ENCODE measurements at places on chromosomes 13 and 19.
A peak's percentile ranks its signal among the peaks of the same experiment; 100 is the strongest.

DNA sequence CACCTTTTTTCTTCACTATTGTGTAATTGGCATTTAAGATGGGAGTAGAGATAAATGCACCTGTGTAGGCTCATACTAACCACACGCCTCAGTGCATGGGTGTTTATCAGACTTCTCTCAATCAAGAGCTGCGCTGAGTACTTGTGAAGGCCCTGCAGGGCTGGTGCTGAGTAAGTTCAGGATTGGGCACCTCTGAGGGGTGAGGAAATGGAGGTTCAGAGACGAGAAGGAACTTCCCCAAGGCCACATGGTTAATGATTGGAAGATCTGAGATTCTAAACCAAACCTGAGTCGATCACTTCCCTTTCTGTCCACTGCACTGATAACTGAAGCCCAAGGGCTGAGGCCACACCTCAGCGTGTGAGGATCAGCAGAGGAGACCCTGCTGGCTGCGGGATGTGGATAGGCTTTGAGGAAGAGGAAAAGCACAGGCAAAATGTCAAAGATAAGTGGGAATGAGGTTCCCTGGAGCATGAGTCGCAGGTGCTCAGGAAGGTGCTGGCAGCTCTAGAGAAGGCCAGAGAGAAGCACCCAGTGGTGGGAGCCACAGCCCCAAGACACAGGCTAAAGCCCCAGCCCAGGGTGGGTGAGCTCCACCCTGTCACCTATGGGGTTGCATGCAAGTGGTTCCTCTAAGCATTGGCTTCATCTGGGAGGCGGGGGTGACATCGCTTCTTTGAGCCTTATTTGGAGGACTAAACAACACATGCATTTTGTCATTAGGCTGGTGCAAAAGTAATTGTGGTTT lies 32.3 kb upstream of the GJB6 start:
- DNase-seq, result no peak

DNA sequence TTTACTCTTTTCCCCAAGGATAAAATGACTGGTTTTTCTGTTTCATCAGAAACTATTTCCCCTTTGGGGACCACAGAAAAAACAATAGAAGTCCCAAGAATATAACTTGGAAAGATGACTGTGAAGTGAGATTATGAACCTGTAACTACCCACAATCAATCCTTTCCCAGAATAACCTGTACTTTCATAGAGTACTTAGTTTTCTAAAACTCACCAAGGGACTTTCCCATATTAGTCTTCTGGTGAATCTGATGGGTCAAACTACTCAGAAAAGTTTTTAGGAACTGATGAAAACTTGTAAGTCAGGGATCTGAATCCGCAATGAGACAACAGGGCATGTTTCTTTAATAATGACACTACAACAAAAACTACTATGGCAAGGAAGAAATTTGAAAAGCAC lies 62.6 kb downstream of the STK24 start:
- no peak for DNase-seq

DNA sequence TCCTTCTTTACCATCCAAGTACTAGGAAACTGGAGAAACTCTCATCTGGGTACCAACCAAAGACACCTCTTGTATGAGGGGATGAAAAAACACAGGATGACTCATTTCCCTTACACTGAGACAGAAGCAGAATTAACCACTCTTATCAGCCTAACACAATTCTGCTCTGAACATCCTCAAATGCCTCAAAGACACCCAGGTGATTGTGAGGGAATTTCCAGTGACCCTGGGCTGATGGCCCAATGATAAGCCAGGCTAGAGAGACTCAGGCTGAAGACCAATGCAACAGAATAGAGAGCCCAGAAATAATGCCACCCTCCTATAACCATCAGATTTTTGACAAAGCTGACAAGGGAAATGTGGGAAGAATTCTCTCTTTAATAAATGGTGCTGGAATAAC lies 7.0 kb downstream of the ZNF737 start:
- DNase-seq, result no peak

GRCh38 chr13:89865164-89866064 lies 1482.1 kb upstream of the MIR17HG start:
- no peak for DNase-seq

DNA sequence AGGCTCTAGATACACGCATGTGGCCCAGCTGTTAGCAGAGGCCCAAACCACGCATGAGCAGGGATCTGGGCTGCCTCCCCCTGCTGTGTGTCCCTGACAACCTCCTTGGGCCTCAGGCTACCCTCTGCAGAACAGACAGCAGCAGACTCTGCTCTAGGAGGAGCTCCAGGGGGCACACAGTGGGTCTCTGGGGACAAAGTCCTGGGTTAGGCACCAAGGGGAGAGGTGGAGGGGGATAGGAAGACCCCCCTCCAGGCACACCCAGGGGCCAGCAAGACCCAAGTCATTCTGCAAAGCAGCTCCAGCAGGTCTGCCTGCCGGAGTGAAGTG lies 8.0 kb downstream of the TINCR start:
- no peak for DNase-seq

DNA sequence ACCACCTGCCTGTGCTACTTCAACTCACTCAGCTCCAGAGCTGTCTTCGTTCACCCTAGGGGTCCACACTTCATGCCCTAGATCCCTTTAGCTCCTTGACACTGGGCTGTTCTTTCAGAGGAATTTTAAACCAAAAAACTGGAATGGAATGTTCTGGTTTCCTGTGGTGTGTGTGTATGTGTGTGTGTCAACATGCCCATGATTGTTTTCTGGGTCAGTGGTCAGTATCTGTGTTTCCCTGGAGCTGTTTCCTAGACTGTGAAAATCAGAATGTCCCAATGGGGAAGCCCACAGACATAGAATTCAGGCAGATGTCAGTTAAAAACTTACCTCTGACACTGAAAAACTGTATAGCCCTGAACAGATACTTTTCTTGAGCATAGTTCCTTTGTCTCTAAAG lies 1.3 kb downstream of the PMIS2 start:
- DNase-seq, result no peak

DNA sequence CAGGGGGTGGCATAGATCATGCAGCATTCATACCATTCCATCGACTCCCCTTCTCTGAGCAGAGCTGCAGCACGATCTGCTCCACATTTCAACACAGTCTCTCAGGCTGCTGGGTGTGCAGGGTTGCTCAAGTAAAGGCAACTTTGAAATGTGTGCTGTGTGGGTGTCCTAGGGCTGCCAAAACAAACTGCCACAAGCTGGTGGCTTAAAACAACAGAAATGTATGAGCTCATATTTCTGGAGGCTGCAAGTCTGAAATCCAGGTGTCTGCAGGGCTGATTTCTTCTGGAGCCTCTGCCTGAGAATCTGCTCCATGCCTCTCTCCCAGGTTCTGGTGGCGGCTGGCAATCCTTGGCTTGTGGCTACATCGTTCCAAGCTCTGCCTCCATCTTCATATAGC lies 63.7 kb upstream of the WDFY2 start:
- DNase-seq, result no peak

DNA sequence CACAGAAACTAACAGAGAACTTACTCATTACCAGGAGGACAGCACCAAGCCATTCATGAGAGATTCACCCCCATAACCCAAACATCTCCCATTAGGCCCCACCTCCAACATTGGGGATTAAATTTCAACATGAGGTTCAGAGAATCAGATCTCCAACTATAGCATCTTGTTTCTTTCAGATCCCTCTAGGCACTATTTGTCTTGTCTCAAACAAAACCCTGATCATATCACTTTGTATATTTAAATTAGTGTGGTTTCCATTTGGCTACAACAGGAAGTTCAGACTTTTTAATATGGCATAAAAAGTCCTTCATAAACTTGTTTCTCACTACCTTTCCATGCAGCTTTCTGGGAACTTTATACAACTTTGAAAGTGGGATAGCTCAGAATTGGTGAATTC lies 699.0 kb upstream of the MIR17HG start:
- DNase-seq, result no peak

DNA sequence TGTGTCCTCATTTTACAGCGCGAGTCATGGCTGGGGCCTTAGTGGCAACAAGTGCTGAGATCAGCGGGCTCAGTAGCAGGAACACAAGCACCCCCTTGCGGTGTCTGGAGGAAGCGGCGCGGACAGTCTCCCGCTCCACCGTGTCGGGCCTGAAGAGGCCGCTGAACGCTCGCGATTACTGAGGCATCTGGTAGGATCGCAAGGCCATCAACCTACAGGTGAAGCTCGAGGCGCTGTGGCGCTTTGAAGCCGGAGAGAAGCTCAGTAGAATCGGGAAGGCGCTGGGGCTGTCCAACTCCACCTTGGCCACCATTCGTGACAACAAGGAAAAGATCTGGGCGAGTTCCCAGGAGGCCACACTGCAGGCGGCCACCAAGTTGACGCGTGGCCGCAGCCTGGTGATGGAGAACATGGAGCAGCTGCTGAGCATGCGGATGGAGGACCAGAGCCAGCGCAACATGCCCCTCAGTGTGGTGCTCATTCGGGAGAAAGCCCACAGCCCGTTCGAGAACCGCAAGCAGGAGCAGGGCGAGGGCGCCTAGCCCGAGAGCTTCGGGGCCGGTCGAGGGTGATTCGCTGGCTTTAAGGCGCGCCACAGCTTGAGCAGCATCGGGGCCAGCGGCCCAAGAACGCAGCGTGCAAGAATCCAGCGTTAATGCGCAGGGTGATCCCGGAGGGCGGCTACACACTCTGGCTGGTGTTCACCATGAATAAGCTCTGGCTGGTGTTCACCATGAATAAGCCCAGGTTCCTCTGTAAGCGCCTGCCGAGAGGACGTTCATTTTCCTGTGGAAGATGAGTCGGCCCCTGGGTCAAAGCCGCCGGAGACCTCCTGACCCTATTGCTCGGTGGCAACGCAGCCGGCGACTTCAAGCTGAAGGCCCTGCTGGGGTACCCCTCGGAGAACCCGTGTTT lies 8.3 kb upstream of the MZF1 start:
- DNase-seq, result peak; percentile 77

DNA sequence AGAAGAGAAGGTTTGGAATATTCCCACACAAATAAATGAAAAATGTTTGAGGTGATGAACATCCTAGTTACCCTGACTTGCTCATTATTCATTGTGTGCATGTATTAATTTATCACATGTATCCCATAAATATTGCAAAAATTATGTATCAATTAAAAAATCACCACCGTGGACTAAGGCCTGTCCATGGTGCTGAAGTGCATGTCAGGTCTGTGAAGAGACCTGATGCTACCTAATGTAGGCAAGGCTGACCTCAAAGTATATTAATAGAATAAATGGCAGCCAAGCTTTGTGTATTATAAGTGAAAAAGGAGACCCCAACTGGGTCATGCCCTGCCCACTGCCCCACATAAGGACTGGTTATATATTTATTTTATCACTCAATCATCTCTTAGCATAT lies 34.4 kb upstream of the ZNF835 start:
- DNase-seq, result no peak

- DNase-seq, result no peak
Observed at GRCh38 chr13:85618521-85618920, 180.7 kb downstream of the SLITRK6 start.

DNA sequence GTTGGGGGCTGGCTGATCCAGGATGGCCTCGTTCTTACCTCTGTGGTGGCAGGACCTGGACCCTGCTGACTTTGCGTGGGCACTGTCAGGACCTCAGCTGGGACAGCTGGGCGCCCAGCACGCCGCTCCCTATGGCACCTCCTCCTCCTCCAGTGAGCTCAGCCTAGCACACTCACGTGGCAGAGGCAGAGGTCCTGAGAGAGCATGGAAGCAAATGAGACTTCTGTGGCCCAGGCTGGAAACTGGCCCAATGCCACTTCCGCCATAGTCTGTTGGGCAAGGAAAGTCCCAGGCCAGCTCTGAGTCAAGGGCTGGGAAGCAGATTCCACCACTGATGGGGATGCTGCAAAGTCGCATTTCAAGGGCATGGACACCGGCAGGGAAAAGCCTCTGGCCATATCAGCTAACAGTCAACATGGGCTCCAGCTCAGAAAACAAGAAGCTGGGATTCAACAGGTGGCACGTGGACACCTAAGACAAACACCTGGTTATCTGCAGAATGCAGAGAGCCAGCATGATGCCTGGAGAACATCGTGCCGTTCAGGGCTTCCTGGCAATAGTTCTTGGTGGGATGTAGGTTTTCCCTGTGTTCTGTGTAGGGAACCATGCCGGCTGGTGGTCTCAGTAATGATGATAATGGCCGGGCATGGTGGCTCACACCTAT lies 16.7 kb downstream of the MYBPC2 start:
- no peak for DNase-seq

DNA sequence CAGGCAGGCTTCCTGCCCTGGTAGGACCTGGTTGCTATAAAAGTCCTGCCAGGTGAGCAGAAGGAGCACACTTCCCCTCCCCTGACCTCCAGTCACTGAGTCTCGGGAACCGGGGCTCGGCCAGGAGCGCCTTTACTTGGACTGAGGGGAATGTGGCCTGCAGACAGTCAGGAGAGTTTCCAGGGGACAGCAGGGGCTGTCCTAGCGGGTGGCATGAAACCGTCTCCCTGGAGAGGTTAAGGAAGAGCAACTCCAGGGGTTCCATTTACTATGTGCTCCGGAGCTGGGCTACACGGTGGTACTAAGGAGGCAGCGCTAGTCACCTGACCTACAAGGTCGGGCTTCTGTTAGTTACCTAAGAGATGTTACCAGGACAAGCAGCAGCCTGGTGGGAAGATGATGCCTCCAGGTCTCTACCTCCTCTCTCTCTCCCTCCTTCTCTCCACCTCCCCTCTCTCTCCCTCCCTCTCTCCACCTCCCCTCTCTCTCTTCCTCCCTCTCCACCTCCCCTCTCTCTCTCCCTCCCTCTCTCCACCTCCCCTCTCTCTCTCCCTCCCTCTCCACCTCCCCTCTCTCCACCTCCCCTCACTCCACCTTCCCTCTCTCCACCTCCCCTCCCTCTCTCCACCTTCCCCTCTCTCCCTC lies 4.1 kb upstream of the CNOT3 start:
- no peak for DNase-seq

- no peak for DNase-seq
Observed at GRCh38 chr19:45251452-45252354, 632 bp downstream of the MARK4 start.

- no peak for DNase-seq
Observed at GRCh38 chr13:56755181-56755935, 385.4 kb upstream of the PRR20A start.

- DNase-seq, result no peak
Observed at GRCh38 chr19:16470541-16470910, 1.2 kb downstream of the EPS15L1 start.

- no peak for DNase-seq
Observed at GRCh38 chr13:45180713-45181601, 19.9 kb downstream of the KCTD4 start.

- DNase-seq, result no peak
Observed at GRCh38 chr13:98890186-98890585, 87.7 kb downstream of the DOCK9 start.

DNA sequence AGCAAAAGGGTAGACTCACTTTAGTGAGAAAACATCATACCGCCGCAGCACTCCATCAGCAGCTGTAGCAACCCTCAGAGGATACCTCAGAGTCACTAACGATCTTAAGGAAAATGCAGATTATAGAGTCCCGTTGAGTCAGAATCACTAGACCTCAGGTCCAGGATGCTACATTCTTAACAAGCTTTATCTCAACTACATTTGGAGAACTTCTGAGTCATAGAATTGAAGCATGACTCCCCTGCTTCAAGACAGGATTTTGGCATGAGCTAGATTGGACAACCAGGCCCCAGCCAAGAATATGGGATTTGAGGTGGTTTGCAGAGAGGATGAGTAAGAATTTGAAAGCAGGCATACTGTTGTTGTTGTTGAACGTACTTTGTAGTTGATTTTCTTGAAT lies 118.9 kb upstream of the UBL3 start:
- DNase-seq, result no peak

- DNase-seq, result no peak
Observed at GRCh38 chr13:41427666-41428065, 29.7 kb upstream of the RGCC start.

- DNase-seq, result no peak
Observed at GRCh38 chr13:106083620-106084350, 451.7 kb downstream of the EFNB2 start.

GRCh38 chr19:54183431-54183830 lies 5.9 kb downstream of the MBOAT7 start:
- DNase-seq, result no peak

GRCh38 chr19:41784743-41785142 lies 11.6 kb upstream of the CEACAM3 start:
- DNase-seq, result no peak

All from activated CD4-positive, CD25-positive, alpha-beta regulatory T cell treated with anti-CD3 and anti-CD28 coated beads, Interleukin-2, amount 50 U/mL, for 16 hours (primary cell).